ENCODE measurements at places on chromosomes 12 and 14. TPM values are rescaled to one million over a fixed set of nuclear protein-coding genes. Genes with fewer than 3 reads are reported as not detected.

DNA sequence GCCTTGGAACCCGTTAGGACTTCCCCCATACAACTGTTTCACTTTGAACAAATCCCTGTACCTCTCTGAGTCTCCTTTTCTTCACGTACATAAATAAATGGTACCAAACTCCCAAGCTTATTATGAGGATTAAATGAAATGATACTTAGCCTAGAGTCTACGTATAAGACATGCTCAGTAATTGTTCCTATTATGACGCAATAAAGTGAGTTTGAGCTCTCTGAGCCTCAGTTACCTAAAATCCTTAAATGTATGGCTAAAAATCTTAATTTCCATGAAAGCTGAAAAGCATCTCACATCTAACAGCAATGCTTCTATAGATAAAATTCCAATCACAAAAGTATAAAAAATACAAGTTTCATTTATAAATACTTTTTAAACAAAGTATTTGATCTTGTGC is 117.9 kb upstream of the TMEM233 start:
- DNase-seq: no peak

- DNase-seq: no peak
These were observed 177.2 kb upstream of the HMGA2 start for GRCh38 chr12:65647074-65647473.

- no peak for DNase-seq
These were observed 18.5 kb upstream of the PMCH start for GRCh38 chr12:102215992-102216691.

DNA sequence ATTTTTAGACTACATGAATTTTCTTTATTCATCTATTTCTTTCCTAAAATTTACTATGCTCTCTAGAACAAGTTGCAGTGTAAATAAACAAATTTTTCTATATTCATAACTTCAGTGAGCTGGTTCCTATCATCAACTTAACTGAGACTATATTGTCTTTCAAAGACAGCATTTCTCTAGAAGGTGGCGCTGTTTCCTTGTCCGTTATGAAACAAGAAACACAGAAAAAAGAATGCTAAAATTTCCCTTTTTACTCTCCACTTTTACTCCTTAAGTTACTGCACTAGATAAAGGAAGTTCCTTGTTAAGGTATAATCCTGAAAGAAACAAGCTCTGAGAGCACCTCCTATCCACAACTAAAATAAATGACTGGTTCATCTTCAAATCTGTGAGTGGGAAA is 8.2 kb upstream of the CLEC2A start:
- no peak for DNase-seq

- DNase-seq: no peak
These were observed 29.4 kb upstream of the DENND5B start for GRCh38 chr12:31620311-31620710.

The PLEKHA5 gene
- total RNA-seq: 24.0 TPM

The PTHLH gene
- 4.5 TPM for total RNA-seq

DNA sequence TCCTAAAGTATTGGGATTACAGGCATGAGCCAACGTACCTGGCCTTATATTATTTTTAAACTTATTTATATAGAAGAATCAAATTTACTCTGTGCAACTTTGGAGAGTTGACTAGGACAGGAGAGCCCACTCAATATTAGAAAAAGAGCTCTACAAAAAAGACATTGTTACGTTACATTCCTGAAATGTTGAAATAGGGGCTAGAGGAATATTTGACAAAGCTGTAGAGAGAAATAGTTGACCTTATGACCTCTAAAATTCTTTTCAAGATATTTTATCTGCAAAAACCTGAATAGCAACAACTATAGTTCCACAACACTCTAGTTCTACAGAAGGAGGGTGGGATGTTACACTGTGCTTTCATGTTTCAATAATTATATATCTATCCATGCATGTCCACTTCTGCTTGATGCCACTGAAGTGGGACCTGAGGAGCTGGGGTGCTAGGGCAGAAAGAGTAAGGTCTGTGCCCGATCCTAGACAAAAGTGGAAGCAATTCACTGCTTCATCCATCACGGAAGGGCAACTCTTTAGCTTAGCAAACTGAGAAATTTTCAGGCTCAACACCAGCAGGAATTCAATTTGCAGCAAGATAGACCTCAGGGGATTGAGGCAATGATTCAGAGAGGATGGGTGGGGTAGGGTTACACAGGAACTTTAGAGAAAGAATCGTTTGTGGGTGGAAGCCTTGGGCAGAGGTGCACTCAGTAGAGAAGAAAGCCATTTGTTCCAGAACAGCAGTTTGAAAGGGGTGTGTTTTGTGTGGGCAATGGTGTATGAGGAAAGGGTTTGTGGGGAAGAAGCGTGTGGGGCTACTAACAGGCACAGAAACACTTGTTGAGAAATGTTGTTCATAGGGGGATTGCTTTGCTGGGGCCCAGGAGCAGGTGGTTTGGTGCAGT is 16.0 kb upstream of the RNASE10 start:
- DNase-seq: no peak

GRCh38 chr14:23284654-23285529 is 1.0 kb downstream of the HOMEZ start:
- DNase-seq: no peak

DNA sequence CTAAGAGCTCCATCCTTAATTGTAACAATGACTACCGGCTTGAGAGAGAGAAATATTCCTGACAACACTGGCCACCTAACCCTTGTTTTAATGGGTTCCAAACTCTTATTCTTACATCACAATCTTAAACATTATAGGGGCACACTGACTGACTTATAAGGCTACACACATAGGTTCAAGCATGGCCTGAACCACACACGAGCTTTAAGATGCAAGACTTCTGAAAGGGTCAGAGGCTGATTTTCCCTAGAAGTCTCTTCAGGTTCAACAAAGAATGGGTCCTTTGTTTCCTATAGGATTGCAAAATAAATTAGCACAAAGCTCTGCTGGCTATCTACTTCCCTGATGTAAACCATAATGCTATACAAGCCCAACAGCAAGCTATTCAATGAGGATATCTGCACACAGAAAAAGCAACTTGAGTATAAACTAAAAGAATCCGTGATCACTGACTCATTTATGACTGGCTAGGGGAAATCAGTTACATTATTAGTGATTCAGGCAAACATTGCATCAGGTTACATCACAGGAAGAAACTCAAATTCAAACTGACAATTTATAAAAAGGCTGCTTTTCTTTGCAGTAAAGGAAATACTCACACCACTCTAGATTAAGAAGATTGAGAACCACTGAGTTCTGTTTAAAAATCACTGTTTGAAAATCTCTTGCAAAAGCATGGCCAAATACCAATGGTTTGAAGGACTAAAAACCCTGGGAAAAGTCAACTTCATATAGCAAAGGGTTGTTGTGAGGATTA is 8.5 kb downstream of the BTG1 start:
- no peak for DNase-seq

GRCh38 chr12:111135293-111135832 is 215.0 kb upstream of the MYL2 start:
- DNase-seq: no peak

DNA sequence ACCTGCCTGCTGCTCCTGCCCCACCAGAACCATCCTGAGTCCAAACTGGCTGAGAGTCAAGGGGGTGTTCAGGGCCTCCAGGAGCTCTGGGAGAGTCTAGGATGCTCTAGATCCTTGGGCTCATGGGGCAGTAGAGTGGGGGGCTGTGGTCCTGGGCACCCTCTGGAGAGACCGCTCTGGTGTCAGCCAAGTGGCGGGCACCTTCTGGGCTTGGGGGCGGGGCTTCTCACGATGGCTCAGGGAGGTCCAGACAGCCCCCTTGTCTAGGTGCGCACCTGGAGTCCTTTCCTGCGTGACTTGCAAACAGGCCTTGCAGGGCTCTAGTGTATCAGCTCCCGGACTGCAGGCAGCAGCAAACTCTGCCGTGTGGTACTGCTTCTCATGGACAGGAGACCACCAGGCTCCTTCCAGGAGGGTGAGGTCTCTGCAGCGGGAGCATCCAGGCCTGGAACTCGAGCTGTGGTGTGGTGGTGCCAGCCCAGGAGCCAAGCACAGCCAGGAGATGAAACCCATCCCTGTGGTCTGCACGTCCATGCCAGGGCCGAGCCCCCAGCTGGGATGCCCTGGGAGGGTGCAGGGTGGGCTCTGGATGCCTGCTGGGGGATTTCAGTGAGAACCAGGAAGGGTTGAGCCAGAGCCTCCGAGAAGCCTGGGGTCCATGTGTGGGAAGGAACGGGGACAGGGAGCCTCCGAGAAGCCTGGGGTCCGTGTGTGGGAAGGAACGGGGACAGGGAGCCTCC is 15.0 kb downstream of the PACS2 start:
- peak; percentile 37 for DNase-seq

DNA sequence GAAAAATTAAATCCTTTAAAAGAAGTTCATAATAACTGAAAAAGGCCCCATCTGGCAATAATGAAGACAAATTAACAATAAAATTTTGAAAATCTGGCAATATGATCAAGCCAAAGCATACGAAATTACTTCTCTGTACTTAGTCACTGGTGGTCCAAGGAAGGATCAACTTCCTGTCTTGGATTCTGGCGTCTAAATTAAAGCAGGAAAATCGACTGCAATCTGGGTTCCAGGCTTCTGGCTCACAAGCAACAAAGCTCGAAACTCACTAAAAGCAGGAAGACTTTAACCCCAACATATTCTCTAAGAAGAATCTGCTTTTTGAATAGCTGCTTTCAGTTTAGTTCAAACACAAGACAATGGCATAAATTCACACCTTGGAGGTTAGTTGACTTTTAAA is 49.7 kb downstream of the LRIG3 start:
- DNase-seq: no peak

DNA sequence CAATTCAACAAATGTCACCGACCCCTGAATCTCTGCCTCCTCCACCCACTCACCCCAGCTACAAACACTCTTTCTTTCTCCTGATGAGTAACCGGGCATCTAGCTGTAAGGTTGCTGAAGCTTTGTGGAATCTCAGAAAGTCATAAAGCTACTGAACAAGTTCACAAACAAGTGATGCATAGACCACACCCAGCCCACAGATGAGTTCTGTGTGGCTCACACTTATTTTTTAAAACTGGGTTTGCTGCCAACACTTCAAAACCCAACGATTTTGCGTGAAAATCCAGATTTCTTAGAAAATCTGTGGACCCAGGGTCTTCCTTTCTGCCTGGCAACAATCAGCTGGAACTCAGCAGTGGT is 96.1 kb downstream of the APAF1 start:
- DNase-seq: no peak

The TAS2R46 gene
- total RNA-seq: 3.3 TPM

DNA sequence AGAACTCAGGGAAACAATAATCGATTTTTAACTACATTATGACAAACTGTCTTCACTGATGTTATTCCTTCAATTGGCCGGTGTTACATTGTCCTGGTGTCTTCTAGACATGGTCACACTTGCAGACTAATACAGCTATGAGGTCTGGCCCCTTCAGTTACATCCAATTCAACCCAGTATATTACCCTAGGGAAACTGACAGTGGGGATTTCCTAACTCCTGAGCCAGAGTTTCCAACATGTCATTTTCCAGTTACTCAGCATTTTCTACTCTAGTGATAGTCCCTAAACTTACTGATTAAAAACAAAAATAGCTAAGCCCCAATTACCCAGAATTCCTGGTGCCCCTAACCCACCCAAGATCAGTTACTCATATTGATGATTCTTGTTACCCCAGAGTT is 21.1 kb downstream of the IFNG start:
- DNase-seq: no peak

- no peak for DNase-seq
These were observed 100.7 kb upstream of the RTL1 start for GRCh38 chr14:101004176-101004575.

The CHURC1 gene
- total RNA-seq: 75.6 TPM

GRCh38 chr12:49428793-49429192 is 61.5 kb downstream of the SPATS2 start:
- no peak for DNase-seq

The PTGER2 gene
- total RNA-seq: 4.3 TPM

DNA sequence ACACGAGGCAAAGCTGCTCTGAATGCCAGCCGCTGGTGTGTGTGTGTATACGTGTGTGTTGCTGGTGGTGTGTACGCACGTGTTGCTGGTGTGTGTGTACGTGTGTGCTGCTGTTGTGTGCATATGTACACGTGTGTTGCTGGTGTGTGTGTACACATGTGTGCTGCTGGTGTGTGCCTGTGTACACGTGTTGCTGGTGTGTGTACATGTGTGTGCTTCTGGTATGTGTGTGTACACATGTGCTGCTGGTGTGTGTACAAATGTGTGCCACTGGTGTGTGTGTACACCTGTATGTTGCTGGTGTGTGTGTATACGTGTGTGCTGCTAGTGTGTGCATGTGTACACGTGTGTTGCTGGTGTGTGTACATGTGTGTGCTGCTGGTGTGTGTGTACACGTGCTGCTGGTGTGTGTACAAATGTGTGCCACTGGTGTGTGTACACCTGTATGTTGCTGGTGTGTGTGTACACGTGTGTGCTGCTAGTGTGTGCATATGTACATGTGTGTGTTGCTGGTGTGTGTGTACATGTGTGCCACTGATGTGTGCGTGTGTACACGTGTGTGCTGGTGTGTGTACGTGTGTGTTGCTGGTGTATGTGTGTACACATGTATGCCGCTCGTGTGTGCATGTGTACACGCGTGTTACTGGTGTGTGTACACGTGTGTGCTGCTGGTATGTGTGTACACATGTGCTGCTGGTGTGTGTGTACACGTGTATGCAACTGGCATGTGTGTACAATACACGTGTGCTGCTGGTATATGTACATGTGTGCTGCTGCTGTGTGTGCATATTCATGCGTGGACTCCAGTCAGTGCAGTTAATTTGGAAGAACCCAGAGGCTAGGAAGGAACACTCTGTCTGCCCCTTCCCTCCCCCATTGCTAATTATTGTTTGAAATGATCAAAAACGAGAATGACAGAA is 47.2 kb downstream of the CACNA2D4 start:
- no peak for DNase-seq

DNA sequence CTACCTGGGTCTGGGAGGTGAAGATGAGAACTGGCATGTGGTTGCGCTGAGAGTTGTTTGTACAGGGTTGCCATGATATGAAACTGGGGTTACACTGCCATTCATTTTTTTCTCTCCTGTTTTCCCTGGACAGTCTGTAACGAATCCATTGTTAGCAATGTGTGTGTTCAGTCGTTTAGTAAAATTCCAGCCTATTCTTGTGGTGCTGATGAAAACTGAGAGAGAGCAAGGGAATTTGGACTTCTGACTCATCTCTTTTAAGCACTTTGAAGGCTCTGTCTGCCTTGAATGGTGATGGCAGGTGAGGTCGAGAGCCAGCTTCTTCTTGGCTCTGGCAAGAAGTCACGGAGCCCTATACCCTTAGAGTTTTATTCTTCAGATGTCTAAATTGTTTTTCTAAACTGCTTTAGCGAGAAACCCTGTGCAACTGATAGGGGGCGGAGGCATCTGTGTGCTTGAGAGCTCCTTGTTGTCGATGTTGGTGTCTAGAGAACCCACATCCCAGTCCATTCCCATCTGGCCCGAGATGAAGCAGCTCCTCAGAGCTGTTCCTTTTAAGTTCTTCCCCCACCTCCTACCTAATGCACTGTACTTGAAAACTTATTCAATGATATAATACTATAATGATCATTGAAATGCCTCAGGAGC is 204.4 kb downstream of the TMX1 start:
- no peak for DNase-seq

DNA sequence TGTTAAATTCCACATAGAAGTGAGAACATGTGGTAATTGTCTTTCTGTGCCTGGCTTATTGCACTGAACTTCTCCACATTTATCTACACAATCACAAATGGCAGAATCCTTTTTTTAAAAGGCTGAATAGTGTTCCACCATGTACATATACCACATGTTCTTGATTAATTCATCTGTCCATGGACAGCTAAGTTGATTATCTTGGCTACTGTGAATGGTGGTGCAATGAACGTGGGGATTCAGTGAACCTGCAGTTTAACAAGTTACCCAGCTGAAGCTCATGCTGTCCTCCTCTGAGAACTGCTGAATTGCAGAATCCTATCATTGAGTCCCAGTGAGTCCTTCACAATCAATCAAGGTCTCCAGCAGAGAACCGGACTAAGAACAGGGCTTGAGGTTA is 74.9 kb downstream of the TBK1 start:
- no peak for DNase-seq
